Fibroblast of skin of scalp (primary cell): ENCODE measurements at places on chromosomes 4 and X.

DNA sequence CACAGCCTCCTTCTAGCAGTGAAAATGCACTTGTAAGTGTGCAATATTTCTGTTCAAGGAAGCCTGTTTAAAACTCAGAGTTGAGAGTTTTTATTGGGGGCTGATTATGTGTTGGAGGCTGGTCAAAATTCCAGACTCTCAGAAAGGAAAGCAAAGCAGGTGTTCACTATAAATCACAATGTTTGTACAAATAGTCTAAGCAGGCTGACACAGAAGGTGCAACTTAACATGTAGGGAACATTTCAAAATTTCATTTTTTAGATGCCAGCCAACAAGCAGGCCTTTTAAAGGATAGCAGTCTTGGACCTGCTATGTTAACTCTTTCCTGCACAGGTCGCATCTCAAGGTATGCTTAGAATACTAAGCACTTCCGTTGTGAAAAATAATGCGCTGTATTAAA lies 112.3 kb upstream of the IL13RA1 start:
- DNase-seq: no peak

GRCh38 chr4:119865389-119865788 lies 201.3 kb downstream of the MAD2L1 start:
- DNase-seq: no peak

GRCh38 chr4:1464581-1465171 lies 58.4 kb upstream of the NKX1-1 start:
- no peak for DNase-seq

GRCh38 chr4:172412851-172413580 lies 599.8 kb downstream of the GALNTL6 start:
- no peak for DNase-seq

- peak; percentile 6 for DNase-seq
Observed at GRCh38 chr4:17433827-17434226, 78.1 kb downstream of the QDPR start.

- peak; percentile 94 for DNase-seq
Observed at GRCh38 chr4:137659431-137659830, 127.1 kb upstream of the PCDH18 start.
